ENCODE measurements at places on chromosomes 3 and 15. TPM values are rescaled to one million over a fixed set of nuclear protein-coding genes. Genes with fewer than 3 reads are reported as not detected.

The ZNF662 gene
- total RNA-seq: 13.5 TPM

The SLC15A2 gene
- 0.79 TPM for total RNA-seq

The SH2D7 gene
- total RNA-seq: not detected

The TSPAN3 gene
- total RNA-seq: 92.6 TPM

The STRIT1 gene
- not detected for total RNA-seq

The TMEM62 gene
- 18.2 TPM for total RNA-seq

The SCAANT1 gene
- total RNA-seq: not detected

- DNase-seq: no peak
These were observed 15.0 kb downstream of the TCF12 start for GRCh38 chr15:56933410-56933809.

DNA sequence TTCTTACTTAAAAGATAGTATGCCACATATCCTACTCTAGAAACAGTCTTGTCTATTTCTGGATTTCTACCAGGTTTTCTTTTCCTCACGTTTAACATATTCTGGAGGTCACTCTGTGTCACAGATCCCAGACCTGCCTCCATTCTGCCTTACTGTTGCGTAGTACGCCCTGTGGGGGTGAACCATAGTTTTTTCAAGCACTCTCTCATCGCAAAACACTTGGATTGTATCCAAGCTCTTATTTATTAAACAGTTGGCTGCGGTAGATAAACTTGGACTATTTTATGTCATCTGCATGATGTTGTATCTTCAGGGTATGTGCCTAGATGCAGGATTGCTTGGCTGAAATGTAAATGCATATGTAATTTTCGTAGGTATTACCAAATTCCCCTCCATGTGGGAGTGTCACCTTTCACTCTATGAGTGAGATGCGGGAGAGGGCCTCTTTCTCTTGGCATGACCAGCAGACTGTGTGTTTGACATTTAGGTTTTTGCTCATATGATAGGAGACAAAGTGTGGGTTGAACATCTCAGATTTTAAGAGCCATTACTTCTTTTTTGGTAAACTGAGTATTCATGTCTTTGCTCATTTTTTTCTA, 55.8 kb downstream of the ABTB1 start:
- DNase-seq: no peak

DNA sequence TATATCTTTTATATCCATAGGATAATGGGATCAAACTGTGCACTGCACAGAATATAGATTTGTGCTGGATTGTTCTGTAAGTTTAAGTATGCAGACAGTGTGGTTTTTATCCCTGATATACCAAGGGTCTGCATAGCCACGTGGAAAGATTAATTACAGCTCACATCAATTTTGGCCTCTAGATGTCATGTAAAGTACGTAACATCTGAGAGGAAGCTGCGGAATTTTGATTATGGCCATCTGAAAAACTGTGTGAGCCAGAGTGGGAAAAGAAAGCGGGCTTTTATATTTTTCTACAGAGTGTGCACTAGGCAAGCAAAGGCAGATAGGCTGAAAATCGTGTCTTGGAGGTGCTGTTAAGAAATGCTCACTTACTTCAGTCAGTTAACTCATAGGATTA, 562.7 kb downstream of the GBE1 start:
- DNase-seq: no peak

GRCh38 chr15:101277943-101278564, 769 bp upstream of the SELENOS start:
- no peak for DNase-seq

- DNase-seq: no peak
These were observed 54.9 kb downstream of the FRMD4B start for GRCh38 chr3:69330891-69331400.

- no peak for DNase-seq
These were observed 250.5 kb downstream of the ADAMTSL3 start for GRCh38 chr15:83904107-83905040.

- DNase-seq: peak; percentile 39
These were observed 41.1 kb downstream of the SLCO3A1 start for GRCh38 chr15:91894606-91895005.

DNA sequence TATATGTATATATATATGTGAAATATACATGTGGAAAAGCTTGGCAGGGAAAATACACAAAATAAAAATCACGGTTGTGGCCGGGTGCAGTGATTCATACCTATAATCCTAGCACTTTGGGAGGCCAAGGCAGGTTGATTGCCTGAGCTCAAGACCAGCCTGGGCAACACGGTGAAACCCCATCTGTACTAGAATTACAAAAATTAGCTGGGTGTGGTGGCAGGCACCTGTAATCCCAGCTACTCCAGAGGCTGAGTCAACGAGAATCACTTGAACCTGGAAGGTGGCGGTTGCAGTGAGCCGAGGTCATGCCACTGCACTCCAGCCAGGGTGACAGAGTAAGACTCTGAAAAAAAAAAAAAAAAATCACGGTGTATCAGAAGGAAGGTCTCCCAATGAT, 20.8 kb upstream of the ARHGEF3 start:
- no peak for DNase-seq

- no peak for DNase-seq
These were observed 235.5 kb upstream of the IGF1R start for GRCh38 chr15:98412852-98413251.

GRCh38 chr15:93321881-93322282, 232.9 kb upstream of the RGMA start:
- no peak for DNase-seq

GRCh38 chr3:101549473-101549872, 12.2 kb upstream of the TRMT10C start:
- DNase-seq: no peak

DNA sequence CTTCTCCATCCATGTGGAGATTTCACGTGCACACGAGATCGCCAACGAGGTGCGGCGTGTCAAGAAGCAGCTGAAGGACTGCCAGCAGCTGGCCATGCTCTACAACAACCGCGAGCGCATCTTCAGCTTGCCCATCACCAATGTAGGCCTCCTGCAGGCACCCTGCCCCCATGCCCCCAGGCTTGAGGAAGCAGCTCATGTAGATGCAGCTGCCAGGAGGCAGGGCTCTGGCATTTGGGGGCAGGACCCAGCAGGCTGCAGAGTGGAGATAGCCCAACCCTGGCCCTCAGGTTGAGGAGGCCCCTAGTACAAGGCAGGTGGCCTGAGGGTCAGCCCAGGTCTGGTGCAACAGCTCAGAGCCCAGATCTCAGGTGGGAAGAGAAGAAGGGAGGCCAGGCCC, 36.4 kb downstream of the DNAH1 start:
- DNase-seq: no peak

- DNase-seq: no peak
These were observed 30.3 kb downstream of the LINS1 start for GRCh38 chr15:100571592-100572167.

- no peak for DNase-seq
These were observed 75.2 kb downstream of the SLCO3A1 start for GRCh38 chr15:91928675-91929074.

DNA sequence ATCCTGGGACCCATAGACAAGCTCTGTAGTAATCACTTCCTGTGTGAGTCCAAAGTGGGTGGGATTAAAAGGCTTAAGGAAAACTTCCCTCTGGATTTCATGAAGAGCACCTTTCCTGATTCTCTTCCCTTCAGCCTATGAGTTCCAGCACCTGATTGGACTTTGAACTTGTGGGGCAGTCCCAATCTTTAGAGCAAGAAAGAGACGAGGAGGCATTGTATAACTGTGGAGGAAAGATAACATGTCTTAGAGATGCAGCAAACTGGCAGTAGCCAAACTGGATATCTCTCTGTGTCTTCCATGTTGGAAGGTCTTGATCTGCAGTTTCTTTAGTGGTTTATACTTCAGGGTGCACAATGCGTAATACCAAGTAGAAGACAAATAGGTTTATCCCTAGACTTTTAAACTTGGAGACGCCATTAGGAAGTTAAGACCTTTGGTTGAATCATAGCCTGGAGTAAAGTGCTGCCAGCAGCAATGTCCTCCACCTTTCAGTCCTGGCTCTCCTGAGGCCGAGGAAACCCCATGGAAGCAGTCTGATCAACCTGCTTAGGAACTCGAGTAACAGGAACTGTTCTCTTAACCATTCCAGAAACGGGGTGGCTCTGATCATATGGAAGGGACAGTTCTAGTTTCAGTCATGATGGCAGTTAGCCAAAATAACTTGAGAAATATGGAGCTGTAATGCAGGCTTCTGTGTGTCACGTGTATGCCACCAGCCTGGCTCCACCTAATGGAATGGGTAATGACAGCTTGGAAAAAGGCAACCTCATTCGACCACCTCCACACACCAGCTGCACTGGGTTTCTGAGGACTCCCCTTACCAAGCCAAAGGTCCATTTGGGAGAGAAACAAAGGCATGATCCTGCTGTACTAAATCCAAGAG, 4.7 kb downstream of the EIF1B start:
- DNase-seq: peak; percentile 33

DNA sequence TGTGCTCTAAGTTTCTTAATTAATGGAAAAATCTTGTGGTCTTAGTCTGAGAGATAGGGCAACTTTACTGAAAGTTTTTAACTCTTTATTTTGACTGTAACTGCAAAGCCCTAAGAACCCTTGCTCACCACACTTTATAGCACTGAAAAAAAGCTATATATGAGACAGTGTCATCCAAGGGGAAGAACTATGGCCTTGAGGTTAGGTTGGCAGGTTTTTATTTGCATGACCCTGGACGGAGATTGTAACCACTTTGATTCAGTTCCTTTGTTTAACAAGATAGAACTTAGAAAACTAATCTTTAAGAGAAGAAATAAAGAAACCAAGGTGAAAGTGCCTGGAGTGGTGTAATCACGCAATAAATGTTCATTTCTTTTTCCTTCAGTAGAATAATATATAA, 30.6 kb upstream of the LYSMD4 start:
- DNase-seq: no peak

DNA sequence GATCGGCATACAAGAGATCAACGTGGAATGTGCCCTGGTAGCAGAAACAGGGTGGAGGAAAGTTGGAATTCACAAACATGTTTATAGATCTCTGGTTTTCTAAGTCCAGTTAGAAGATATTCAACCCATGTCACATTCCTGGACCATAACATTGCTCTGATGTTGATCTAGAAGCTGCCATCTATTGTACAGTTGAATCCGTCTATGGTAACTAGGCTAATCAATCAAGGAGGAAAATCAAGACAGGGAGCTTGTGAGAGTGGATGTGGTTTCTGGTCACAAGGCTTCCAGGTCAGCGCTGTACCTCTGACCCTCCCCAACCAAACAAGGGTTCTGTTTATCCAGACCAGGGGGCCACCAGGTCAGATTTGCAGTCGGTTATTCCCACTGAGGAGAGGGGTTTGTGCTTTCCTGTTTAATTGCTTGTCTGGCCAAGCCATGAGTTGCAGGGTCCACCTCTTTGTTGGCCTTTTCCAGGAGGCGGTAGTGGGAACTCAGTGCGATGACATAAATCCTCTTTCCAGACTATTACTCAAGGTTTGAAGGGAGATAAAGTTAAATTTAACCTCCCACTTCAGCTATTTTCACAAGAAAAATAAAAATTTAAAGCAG, 130.3 kb downstream of the SLCO3A1 start:
- DNase-seq: no peak

DNA sequence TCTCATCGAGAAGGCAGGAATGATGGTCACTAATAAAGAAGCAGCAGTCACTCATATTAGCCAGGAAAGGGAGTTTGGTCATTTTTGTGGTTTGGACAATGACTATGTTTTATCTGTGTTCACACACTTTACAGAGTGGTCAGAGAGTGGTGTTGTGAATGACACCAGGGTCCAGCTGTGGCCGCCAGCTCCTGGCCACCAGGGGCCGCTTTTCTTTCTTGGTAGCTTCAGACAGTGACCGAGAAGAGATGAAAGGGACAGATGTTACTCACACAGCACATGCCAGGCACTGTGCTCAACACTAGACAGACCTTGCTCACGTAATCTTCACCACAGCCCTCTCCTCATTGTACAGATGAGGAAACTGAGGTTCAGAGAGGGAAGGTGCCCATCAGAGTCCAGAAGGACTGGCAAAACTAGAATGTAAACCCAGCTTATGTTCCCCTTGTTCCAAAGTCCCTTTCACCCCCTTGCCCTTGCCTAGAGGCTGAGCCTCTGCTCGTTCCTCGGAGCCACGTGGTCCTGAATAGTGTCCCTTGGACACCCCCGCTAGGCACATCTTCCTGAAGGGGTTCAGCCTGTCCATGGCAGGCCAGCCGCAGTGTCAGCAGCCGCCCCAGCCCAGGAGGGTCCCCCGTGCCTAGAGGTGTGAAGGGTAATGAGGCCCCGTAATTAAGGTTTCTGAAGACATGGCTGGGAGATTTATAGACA, 55.6 kb downstream of the CYP11A1 start:
- no peak for DNase-seq

DNA sequence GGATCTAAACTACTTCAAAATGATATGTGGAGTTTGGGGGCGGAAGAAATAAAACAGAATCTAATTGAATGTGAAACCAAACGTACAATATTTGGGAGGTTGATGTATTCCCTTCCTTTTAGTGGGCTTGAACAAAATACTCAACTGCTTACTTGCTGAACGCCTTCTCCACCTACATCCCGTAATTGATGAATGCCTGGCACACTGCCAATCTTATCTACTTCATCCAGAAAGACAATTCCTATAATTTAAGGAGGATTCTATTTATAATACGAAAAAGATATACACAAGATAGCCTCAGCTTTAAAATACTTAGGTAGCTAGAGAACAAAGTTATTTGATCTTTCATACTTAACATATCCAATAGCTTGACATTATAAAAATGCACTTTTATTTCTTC, 23.1 kb upstream of the PDCD7 start:
- no peak for DNase-seq

DNA sequence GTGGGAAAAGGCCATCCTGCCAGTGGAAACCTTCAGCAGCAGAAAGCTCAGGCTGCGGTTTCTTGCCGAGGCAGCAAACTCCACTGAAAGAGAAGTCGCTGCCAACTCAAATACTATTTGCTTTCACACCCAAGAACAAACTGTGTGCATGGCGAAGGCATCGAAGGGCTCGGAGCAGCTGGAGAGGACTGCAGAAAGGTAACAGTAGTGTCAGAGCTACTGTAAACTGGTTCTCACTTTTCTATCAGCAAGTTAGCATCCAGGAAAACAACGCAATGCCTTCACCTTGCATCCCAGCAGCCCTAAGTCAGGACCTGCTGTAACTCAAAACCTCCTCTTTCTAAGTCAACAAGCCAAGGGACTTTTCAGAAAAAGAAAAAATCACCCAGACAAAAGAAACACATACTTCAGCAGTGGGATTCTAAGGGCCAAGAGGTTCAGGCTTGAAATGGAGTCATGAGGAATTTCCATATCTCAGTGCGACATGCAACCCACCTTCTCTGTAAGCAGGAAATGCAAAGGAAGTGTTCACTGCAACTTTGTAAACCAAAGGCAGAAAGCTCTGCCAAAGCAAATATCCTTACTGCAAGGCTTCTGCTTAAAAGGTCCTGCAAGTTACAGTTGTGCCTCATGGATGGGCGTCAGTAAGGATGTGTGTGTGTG, 193.5 kb downstream of the FOXP1 start:
- DNase-seq: no peak

GRCh38 chr3:157059661-157060060, 100.3 kb downstream of the CCNL1 start:
- DNase-seq: no peak

DNA sequence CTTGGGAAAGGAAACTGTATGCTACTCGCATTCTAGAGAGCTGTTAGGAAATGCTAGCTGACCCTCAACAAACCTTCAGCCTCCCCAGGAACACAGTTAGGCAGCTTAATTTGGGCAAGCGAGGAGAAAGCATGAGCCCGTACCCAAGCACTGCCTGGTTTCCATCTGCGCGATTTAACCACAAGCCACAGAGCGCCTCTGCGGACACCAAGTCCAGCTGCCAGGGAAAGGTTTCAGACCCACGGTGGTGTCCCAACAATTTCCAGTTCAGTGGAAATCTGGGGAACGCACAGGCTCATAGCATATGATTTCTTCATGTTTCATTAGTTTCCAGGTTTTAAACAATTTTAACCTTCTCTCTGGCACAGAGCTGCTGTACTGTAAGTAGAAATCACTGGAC, 617.6 kb downstream of the FHIT start:
- DNase-seq: no peak

GRCh38 chr15:91099616-91099994, 452 bp upstream of the SV2B start:
- DNase-seq: no peak
